ENCODE measurements at places on chromosomes 3 and 15.

GRCh38 chr3:153348457-153349107 lies 186.6 kb downstream of the RAP2B start:
- no peak for DNase-seq

- DNase-seq = no peak
Measured at GRCh38 chr3:137852391-137852830, 88.3 kb downstream of the SOX14 start.

- DNase-seq = no peak
Measured at GRCh38 chr3:41525303-41526064, 326.2 kb downstream of the CTNNB1 start.

DNA sequence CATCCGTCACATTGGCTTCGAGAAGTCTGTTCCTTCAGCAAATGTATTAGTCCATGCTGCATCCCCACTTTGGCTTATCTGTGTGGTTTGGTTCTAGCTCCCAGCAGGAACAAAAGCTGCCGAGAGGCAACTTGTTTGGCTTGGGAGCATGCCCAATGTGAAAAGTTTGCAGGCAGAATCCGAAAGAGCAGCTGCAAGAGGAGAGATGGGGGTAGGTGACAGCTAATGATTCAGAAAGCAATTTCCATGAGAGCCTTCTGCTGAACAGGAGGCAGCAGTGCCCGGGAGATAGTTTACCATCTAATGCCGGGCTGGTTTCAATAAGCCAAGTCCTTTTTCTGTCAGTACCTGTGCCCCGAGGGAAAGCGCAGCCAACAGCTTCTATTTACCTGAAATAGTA lies 60.2 kb downstream of the GRM7 start:
- DNase-seq = peak; percentile 79

DNA sequence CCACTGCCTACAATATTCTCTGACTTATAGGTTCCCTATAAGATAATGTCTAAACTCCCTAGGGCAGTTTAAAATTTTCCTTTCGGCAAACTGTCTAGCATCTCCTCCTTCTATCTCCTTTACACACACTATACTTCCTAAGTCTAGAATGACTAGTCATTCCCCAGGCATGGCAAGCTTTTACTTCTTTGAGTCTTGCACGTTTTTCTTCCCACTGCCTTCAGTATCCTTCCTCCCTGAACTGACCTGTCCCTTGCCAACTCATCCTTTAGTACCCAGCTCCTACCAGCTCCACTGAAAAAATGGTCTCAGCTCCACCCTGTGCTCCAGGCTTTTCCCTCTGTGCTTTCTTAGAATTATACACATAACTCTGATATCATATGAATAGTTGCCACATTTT lies 93.8 kb upstream of the KBTBD8 start:
- DNase-seq = no peak

DNA sequence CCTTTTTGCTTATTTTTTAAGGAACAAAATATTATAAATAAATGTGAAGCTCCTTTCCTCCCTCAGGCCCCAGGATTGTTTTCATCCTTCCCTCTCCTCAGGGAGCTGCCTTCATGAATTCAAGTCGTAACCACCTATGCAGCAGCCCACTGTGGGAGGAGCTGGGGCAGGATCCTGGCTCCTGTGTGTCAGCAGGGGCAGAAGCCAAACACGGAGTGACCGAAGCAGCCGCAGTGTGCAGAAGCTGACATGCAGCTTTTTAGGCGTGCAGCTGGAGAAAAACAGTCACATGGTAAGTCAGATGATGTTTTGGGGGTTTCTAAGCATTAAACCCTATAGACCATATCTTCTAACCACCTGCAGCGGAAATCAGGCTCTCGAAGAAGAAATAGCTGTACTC lies 231.3 kb downstream of the OCA2 start:
- no peak for DNase-seq

GRCh38 chr15:26179906-26180305 lies 316.8 kb upstream of the ATP10A start:
- no peak for DNase-seq

DNA sequence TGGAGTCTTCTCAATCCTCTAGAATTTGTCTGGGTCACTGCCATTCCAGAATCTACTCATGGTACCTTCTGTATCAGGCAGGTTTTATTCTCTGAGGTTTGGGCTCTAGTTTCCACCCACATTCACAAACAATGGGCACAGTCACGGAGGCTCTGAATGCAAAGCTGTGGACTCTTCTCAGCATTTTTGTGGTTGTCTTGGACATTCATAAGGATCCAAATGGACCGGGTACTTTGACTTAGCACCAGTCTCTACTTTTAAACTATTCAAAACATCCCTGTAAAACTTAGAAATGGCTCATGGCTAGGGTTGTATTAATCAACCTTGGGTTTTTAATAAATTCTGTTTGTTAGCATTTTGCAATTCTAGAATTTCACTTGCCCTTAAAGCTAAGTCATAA lies 277.9 kb upstream of the THBS1 start:
- no peak for DNase-seq

- DNase-seq = no peak
Measured at GRCh38 chr3:179196098-179196497, 47.9 kb downstream of the PIK3CA start.

DNA sequence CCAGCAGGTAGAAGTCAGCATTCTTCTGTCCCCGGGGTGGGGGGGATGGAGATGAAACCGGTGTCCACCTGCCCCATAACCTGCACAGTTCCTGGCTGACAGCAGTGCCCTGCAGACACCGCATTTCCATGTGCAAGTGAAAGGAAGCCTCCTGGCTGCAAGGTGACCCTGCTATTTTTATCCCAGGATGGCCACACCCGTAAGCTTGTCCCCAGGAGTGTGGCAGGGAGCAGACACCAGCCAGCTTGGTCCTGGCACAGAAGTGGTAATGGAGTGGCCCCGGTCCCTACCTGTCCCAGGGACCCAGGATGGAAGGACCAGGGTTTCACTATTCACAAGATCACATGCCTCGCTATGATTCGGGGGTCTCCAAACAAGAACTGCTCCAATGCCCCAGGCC lies 85.3 kb upstream of the RPL32 start:
- DNase-seq = no peak

DNA sequence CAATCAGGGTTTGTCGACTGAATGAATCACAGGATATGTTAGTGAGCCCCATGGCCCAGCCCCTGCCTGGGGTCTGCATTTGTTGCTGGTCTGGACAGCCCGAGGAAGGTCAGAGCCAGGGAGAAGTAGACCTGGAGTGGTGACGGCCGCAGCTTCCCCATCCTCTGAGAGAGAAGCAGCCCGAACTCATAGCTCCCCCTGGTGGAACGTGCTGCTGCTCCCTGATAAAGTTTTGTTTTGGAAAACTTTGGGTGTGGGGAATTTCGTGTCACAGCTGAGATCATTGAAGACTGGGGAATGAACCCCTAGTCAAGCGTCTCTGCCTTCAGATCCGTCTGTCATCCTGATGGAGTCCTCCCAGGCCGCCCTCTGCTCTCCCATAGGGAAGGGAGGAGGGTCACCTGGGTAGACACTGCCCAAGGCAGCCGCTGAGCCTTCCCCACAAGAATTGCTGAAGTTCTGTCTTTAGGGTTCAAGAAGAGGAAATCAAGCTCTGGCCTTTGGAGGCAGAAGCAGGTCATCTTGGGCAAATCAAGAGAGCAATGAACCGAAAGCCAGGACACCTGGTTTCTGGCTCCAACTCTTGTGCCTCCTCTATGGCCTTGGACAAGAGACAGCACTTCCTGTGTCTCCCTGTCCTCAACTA lies 60.5 kb downstream of the GLDN start:
- DNase-seq = peak; percentile 48

GRCh38 chr3:15164340-15164739 lies 41.7 kb upstream of the CAPN7 start:
- DNase-seq = no peak

- no peak for DNase-seq
Measured at GRCh38 chr15:78329625-78330024, 10.5 kb upstream of the CRABP1 start.

DNA sequence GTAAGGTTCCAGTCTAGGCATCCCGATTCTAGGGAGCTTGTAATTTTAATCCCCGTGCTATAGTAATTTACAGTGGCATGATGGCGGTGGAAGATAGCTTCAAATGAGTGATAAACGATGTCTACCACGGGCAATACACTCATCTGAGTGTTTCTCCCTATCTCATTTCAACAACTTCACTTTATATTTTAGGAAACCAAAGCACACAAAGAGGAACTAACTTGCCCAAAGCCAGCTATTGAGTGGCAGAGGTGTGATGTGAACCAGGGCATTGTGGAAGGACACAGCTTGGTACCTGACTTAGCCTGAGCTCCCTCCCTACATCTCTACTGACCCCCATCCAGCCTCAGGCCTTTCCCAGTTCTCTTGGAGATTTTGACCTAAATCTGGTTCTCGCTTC lies 16.9 kb upstream of the FILIP1L start:
- no peak for DNase-seq

DNA sequence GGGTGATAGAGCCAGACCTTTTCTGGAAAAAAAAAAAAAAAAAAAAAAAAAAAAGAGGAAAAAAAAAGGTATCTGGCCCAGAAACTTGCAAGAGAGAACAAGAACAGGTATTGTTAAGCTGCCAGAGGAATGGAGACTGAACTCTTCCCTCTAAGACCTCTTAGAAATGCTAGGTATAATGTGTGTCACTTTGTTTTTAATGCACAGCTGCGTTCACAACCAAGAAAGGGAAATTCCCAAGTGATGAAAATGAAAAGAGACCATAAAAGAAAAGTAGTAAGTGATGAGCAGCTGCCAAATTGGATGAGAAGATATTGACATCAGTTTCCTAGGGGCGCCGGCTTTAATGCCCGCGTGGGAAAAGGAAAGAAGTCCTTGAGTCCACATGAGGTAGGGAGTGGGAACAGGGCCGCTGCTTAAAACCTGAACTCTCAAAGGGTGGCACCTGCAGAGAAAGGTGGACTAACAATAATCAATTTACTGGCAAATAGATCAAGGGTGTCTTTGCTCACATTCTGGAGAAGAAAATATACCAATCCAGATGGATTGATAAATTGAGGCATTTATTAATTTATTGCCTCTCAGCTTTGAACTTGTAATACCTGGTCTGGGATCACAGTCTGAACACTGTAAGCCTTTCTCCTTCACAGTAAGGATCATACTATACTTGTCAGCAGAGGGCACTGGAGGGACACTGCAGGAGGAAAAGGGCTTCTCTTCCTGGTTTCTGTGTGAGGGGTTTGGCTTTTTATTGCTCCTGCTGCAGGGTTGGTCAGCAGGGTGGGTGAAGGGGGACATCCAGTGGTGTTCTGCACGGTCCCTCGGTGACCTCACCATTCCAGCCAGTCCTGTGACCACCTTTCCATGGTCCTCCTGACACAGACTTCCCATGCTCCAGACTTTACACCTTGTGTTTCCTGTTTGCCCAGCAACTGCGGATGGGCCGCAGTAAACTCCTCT lies 131.6 kb downstream of the AQP9 start:
- DNase-seq = no peak

GRCh38 chr3:95387242-95388021 lies 1324.6 kb downstream of the NSUN3 start:
- no peak for DNase-seq

DNA sequence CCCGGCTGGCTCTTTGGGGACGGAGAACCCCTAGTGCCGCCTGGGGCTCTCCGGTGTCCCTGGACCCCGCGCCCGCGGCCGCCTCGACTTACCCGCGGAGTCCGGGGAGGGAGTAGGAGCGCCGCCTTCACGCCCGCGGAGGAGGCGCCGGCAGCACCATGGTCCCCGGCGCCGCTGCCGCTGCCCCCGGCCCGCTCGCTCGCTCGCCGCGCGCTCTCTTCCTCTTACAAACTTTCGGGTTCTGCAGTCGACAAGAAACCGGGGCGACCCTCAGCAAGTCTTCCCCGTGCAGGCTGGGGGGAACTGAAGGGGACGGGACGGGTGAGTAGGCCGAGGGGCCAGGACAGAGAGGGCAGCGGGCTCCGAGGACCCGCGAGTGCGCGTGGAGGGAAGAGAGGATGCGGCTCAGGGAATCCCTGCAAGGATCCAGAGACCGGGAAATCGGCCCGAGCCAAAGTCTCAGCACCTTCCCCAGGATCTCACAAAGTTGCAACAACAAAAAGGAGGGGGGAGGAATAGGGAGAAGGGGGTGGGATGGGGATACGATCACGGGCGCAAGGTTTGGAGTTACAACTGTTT lies 2.0 kb downstream of the FOXP1 start:
- DNase-seq = peak; percentile 52

DNA sequence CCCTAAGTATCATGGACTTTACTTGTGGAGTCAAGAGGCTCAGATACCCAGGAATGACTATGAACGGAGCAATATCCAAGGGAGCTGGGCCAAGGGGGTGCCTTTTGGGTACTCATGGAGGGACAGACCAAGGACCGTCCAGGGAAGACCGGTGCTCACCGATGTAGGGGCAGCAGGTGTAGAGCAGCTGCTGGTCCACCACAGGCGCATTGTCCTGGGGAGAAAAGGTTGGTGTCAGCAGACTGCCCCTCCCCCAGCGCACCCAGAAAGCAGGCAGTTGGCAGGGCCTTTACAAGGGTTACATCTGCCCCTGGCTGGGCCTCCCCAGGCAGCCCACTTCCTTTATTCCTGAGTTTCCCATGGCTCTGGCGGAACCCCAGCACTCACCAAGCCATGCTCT lies 7.5 kb downstream of the CDAN1 start:
- DNase-seq = no peak

DNA sequence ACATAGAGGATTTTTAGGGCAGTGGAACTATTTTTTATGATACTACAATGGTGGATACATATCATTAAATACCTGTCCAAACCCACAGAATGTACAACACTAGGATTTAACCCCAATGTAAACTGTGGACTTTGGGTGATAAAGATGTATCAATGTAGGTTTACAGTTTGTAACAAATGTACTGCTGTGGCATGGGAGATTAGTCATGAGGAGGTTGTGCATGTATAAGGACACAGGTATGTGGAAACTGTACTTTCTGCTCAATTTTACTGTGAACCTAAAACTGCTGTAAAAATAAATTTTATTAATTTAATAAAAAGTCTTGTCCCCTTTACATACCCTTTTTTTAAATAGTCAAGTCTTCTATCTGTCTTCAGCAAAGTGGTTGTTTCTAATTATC lies 322.5 kb upstream of the EPHA3 start:
- no peak for DNase-seq
